CD4-positive, alpha-beta T cell treated with Interleukin-4 for 1 hour (primary cell): ENCODE measurements at places on chromosomes 2 and 18.

DNA sequence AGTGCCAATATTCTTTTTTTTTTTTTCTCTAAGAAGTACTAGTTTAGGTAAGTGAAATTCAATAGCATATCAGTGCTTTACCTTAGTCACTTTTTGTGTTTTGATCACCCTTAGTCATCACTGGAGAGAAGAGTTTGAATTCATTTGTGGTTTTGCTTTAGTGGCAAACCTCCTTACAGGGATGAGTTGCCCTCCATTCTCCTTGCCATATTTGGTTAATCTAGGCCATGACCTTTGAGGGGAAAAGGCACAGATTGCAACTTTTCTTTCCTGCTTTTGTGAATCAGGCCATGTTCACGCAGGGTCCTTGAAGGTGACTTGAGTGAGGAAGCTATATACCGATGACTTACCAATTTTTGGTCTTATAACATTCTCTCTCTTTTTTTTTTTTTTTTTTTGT, 34.4 kb downstream of the PLEKHA3 start:
- DNase-seq = no peak

- no peak for DNase-seq
Observed at GRCh38 chr2:46493241-46493970, 14.0 kb downstream of the TMEM247 start.

- DNase-seq = no peak
Observed at GRCh38 chr18:52615321-52615720, 275.3 kb downstream of the DCC start.

GRCh38 chr2:168913495-168913894, 12.4 kb downstream of the G6PC2 start:
- DNase-seq = no peak

DNA sequence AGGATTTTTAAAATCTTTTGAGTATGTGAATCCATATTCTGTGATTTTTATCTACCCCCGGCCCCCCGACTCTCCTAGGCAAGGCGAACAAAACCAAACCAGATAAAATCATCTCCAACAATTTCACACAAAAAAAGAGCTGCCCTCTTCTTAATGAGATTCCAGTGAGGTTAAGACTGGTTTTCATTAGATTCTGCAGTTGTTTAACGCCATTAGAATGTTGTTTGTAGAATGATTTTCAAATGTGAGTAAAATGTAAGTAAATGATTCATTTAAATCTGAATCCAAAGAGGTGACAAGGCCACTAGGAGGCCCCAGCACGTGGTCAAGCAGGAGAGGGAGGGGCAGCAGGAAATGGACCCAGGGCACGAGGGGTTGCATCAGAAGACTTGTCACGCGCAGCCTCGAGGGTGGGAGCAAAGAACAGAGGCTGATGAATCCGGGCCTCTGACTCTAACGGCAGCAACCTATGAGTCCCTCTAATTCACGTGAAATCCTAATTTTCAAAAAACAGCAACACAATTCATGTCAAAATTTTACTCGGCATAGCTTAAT, 24.3 kb upstream of the KLHL29 start:
- DNase-seq = no peak

DNA sequence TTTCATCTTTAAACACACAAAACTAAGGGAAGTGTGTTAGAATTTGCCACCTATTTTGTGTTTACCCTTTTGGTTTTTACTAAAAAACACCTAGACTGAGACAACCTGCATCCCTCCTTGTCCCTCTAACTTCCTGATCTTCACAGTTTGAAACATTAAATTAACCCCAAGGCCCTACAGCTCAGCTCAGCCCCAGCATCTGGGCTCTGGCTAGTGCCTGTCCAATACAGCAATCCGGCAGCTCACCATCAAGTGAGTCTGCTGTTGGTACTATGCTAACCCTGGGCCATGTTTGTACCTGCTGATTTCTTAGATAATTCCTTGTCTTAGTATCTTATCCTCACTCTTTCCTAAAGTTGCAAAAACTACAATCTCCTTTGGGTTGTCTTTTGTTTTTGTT, 162.4 kb downstream of the DSEL start:
- DNase-seq = no peak

DNA sequence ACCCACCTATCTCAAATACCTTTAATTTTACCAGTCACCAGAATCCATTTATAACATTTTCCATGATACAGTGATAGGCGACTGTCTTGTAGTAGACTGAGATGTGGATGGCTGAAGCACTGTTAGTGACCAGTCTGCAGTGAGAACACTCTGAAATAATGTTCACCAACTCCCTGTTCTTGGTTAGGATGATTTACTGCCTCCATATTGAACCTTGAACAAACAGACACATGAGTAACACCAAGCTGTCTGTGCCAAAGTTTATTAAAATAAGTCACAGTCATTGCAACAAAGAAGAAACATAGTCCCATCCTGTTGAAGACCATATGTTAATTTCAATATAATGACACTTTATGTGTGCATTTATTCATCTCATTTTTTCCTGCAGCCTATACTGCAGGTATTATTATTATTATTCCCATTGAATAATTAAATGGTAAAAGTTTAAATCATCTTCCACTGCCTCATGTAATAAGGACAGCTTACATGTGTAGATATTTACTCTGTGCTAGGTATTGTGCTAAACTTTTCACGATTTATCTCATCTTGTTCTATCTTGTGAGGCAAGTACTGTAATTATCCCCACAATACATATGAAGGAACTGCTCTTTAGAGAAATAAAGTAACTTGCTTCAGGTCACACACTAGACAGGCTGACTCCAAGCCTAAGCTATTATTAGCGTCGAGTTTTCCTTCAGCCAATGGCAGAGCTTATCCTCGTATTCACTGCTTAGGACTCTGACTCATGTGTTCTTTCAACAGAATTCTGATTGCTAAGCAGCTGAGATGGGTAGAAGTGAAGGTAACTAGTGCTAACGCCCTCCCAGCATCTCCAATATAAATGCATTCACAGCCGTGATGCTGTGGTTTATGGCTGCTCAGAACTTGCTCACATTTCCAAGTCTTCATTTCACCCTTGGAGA, 62.5 kb downstream of the ONECUT2 start:
- no peak for DNase-seq

DNA sequence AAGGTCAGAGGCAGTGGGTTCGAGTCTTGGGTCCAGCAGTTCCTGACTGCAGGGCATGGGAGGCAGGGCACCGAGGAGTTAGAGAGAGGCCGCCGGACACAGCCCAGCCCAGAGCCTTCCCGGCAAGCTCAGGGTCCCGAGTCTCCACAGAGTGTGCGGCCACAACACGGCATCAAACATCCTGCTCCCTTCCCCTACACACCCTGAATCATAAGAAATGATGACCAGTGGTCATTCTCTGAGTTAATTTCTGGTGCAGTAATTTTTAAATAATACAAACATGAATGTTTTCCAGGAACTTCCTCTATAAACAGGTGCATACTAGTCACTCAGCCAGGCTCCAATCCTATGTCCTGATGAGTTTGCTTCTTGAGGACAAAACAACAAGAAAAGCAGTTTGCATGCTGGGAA, 118.0 kb downstream of the PXDN start:
- DNase-seq = no peak

- no peak for DNase-seq
Observed at GRCh38 chr2:98295275-98295674, 51.0 kb upstream of the CNGA3 start.

- DNase-seq = no peak
Observed at GRCh38 chr2:50118905-50119702, 912.8 kb downstream of the NRXN1 start.

DNA sequence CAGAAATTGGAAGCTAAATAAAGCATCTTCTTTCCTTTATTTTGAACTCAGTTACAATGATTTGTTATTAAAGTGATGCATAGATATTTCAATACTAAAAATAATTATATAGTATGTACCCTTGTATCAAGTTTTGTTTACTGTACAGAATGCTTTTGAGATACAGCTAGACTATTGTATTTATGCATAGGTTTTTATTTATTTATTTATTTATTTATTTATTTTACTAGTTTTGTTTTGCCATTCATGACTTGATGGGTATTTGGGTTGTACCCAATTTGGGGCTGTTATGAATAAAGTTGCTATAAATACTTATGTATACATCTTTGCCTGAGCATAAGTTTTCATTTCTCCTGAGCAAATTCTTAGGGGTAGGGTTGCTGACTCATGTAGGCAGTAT, 118.7 kb upstream of the NXPH2 start:
- no peak for DNase-seq

DNA sequence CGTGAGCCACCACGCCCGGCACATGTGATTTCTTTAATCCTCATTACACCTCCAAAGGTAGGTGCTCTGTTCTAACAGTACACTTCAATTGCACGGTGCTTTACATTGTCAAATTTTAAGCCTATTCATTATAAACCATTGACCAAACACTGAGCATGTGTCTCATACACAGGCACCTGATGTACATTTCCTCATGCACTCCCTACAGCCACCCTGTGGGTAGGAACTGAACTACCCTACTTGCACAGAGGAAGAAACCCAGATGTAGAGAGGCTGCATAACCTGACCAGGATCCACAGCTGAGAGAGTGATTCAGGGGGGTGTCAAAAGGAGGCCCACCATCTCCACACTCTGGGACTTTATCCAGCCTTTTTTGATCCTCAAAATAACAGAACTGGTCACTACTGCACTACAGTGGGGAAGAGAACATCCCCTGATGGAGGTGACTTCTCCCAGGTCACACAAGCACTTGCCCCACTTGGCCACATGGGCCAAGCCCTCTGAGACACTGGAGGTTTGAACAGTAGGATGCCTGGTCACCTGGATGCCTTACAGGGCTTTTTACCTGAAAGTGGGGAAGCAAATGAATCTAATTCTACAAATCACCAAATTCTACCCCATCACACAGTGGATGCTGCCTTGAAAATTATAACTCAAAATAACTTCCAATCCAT, 6.9 kb upstream of the DPYSL5 start:
- no peak for DNase-seq

DNA sequence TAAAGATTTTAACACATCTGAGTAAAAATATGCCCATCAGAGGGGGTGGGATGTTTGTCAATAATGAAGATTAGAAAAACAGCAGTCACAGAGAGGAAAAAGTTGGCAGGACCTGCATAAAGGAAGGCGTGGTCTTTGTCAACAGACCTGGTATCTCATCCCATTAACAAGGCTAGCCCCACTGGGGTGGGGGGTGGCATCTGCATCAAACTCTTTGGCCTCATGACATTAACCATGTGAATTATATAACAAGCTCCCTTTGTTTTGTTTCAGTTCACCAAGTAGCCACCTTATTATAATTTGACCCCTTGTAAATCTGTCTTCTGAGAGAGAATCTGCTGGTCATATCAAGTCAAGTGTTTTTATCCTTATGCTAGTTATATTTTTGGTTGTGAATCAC, 28.8 kb downstream of the NEMP2 start:
- no peak for DNase-seq

GRCh38 chr2:30276455-30276911, 45.1 kb downstream of the LBH start:
- no peak for DNase-seq

DNA sequence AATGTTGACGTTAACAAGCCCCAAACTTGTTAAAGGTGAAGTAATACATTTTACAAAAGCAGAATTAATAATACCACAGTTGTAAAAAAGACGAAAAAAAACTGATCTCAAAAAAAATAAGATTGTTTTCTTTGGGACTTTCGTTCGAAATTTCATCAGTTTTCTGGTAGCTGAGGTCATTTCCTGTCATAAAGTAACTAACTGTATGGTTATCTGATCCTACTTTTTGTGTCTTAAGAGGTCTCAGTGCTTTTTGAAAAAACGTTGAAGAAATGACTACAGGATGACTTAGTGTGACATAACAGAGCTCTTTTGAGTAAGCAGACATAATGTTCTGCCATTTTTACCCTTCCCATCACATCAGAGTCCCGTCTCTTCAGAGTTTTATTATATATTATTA, 79.3 kb downstream of the BIRC6 start:
- no peak for DNase-seq

DNA sequence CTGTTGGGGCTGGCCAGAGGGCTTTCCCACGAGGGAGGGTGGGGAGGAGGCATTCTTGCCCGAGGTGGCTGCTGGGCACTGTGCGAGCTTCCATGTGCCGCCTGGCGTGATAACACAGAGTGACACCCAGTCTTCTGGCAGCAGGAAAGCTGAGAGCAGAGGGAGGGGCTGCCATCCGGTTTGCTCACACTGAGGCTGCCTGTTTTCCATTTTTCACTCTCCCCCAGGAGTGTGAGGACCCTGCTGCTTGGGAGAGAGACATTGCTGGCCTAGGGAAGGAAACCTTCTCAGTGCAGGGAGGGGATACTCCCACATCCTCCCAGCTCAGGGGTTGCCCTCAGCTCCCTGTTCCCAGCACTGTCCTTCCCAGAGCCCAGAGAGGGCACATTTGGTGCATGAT, 73.1 kb downstream of the INHBB start:
- DNase-seq = no peak

- no peak for DNase-seq
Observed at GRCh38 chr2:209238765-209239584, 184.9 kb upstream of the MAP2 start.

GRCh38 chr2:232341061-232341738, 37.4 kb upstream of the ALPP start:
- no peak for DNase-seq

DNA sequence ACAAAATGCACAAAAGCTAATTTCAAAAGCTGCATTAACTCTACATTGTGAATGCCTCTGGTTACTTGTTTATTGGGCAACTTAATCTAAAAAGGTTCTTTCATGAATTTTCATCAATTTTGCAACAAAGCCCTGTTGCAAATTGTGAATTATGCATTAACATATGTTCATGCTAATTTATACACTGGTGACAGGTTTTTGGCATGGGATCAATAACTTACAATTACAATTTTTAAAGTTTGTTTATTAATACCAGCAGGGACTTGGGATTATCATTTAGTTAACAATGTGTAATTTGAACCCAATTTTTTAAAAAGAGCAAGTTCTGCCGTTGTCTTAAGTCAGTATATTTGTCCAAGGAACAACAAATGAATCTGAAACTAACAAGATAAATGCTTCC, 183.6 kb downstream of the DCC start:
- DNase-seq = no peak

GRCh38 chr2:152624805-152625204, 92.5 kb downstream of the PRPF40A start:
- DNase-seq = no peak

DNA sequence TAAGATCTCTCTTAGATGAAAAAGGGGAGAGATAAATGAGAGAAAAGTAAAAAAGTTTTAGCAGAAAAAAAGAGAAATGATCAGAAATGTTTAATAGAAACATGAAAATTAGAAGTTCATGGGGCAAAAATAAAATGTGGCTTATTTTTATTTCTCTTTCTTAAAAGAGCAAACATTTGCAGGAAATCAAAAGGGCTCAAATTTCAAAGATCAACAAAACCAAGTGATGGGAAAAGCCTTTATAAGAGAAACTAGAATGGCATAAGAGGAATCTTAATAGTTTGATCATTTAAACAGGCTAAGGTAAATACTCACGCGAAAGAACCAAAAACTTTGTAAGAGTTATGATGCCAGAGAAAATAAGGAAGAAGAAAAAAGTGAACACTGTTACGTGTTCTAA, 23.3 kb upstream of the DAW1 start:
- no peak for DNase-seq

GRCh38 chr2:222572751-222573174, 83.1 kb downstream of the FARSB start:
- DNase-seq = no peak

- DNase-seq = no peak
Observed at GRCh38 chr2:161400076-161400475, 16.0 kb upstream of the TBR1 start.

GRCh38 chr2:26979741-26980140, 9.3 kb downstream of the MAPRE3 start:
- DNase-seq = no peak

GRCh38 chr2:106306387-106306786, 112.3 kb upstream of the UXS1 start:
- DNase-seq = no peak

GRCh38 chr2:236078297-236079255, 89.6 kb downstream of the GBX2 start:
- no peak for DNase-seq
